ENCODE measurements at places on chromosomes 1 and 21.

DNA sequence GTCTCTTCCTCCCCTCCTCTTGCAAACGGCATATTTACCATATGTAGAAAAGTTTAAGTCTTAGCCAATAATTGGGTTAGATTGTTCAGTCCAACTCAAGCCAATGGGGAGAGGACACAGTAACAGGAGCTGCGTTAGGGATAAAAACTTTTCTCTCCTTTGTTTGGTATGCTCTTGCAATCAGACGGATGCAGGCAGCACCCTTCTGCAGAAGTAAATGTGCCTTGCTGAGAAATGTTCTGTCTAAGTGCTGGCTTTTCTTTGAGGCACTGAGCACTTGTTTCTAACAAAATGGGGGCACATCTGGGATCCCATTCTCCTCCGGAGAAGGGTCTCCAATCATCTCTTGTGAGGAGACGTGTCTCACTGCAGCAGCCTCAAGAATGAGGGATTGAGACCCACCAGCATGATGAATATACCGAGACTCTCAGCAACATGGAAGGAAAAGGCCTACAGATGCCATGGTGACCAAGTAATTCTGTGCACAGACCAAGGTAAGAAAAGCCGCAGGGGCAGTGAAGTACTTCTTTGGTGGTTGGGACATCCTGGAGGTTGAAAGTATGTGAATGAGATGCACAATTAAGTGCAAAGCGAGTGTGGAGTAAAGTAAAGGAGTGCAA, 20.7 kb upstream of the GNG4 start:
- no peak for DNase-seq

GRCh38 chr1:109259674-109260557, 10.6 kb downstream of the CELSR2 start:
- DNase-seq = no peak

GRCh38 chr1:223421025-223421424, 27.8 kb downstream of the CCDC185 start:
- DNase-seq = no peak

DNA sequence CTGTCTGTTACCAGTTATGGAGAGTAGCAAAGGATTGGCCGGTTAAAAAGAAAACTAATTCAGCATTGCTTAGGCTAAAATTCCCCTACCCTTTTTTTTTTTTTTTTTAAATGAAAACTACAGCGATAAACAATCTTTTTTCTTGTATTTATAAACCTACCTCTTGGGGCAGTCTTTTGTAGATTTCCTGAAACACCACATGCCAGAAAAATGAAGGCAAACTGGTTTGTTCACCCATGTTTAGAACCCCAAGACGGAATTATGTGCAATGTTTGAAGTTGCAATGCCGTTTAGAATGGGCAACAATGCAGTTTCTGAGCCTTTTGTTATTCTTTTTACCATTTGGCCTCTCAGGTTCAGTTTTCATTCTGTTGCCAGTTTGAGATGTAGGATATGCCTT, 59.1 kb downstream of the PRDM2 start:
- no peak for DNase-seq

- DNase-seq = no peak
These were observed 23.6 kb upstream of the EPS8L3 start for GRCh38 chr1:109787211-109787844.

- DNase-seq = no peak
These were observed 19.6 kb downstream of the TMCC2 start for GRCh38 chr1:205247130-205247921.

DNA sequence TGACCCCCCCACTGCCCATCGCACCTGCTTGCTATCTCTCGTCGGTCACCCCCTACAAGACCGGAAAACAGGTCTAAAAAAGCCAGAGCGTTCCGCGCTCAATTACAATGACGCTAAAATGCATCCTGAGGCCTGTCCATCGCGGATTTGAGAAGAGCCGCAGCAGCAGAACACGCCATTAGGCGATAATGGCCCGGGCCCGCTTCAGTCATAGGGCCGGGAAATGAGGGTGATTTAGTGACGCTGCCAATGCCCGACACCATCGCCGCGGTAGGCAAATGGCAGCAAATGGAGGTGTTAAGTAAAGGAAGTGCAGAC, 64.1 kb upstream of the SSX2IP start:
- DNase-seq = no peak

GRCh38 chr1:70360321-70360720, 5.8 kb upstream of the ANKRD13C start:
- DNase-seq = no peak

- no peak for DNase-seq
These were observed 199.1 kb downstream of the USP25 start for GRCh38 chr21:15928686-15929425.

GRCh38 chr1:25247829-25248754, 838 bp upstream of the RSRP1 start:
- no peak for DNase-seq

GRCh38 chr1:9128520-9129265, at the start of gene GPR157:
Gene GPR157, minus strand, starts transcription at chr1:9129102. Its CDS starts 75 bp downstream, at chr1:9129027.
- no peak for DNase-seq

GRCh38 chr21:34642211-34643075, 26.4 kb upstream of the CLIC6 start:
- no peak for DNase-seq

GRCh38 chr1:201882665-201883132, 6.0 kb upstream of the SHISA4 start:
- peak; percentile 46 for DNase-seq

- no peak for DNase-seq
These were observed 11.8 kb upstream of the PGD start for GRCh38 chr1:10386761-10387676.

GRCh38 chr1:25912076-25912831, 6.0 kb upstream of the STMN1 start:
- DNase-seq = peak; percentile 52

DNA sequence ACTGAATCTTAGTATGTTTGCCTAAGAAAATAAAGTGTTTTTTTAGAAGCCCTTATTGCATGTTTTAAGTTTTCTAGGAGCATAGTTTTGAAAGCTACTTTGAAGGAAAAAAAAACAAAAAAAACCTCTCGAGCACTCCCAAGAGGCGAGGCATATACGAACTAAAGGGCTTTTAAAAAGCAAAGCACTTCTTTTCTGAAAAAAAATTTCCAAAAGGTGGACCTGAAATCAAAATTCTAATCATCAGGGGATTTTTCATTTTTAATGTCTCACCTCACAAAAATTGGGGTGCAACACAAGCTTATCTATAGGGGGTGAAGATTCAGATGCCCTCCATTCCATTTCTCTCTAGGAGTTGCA, 594 bp downstream of the GLMN start:
- no peak for DNase-seq

DNA sequence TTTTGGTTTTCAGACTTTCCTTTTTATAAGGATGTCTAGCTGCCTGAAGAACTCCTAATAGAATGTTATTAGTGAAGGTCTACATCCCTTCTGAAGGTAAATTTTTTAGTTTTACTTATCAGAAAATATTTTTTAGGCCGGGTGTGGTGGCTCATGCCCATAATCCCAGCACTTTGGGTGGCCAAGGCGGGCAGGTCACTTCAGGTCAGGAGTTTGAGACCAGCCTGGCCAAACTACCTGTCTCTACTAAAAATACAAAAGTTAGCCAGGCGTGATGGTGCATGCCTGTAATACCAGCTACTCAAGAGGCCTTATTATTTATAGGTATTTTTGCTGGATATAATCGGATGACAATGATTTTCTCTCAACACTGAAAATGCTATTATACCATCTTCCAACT, 181.9 kb upstream of the KCNK2 start:
- DNase-seq = no peak

- DNase-seq = no peak
These were observed 67.9 kb downstream of the S100B start for GRCh38 chr21:46537026-46537425.

DNA sequence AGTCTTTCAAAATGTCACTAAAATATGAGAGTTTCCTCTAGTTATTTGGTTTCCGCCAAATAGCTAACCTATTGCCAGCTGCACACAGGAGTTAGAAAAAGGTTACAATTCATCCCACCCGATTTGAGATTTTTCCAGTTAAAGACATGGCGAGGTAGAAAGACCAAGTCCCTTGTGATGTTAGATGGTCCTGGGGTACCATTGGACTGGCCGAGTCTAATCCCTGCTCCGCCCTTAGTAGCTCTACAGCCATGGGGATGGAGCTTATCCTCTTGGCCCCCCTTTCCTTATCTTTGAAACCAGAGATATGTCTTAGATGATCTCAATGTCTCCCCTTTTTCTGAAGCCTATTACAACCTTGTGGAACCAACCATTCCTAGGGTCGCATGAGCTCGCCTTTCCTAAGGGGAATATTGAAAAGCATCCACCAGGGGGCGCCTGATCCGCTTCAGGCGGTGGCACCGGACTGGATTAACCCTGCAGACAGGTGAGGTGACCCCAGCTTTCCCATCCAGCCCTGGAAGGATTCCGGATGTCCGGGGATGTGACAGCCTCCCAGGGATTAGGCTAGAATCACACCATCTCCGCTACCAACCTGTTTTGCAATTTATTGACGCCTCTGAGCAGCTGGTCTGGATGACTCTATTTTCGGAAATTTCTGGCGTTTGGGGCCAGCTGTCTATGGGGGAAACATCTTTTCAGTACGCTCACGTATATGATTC, 68.3 kb upstream of the SIM2 start:
- DNase-seq = no peak

GRCh38 chr1:168362991-168363390, 82.3 kb downstream of the TBX19 start:
- no peak for DNase-seq

DNA sequence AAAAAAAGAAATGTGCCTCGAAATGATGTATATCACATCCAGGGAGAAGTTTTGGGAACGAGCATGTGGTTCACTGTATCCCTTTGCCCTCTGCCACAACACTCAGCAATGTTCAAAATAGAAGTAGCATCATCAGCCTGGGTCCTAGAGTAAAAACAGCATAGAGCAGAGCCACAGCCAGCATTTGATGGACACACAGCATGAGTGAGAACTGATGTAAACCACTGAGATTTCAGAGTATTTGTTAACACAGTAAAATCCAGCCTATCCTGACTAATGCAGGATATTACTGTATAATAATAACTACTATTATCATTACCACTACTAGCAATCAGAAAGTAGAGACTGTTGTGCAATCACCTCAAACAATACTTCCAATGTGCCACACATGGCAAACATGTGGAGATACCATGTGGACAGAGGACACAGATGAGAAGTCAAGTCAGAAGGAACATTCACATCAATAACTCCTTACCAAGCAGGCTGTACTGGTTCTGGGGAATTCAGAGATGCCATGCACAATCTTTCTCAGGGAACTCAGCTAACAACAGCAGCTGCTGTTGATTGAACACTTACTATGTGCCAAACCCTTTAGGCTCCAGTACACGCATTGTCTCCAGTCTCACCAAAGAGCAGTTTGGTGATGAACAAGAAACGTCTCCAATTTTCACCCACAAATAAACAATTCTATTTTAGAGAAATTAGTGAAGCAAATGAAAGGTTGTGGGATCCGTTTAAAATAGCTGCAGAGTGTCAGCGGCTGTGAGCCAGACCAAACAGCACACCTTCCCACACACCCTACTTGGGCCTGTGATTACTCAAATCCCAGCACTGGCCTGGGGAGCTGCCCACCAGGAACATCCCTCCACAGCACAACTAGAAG, 16.6 kb upstream of the GFI1 start:
- DNase-seq = no peak

GRCh38 chr21:46171996-46172862, 12.0 kb downstream of the SPATC1L start:
- DNase-seq = no peak

- DNase-seq = no peak
These were observed at the start of gene ZYG11A for GRCh38 chr1:52842643-52843310. Gene ZYG11A, plus strand, starts transcription at chr1:52842760. Its CDS starts 124 bp downstream, at chr1:52842884.

GRCh38 chr1:24795236-24795635, 50.0 kb downstream of the CLIC4 start:
- no peak for DNase-seq

- DNase-seq = no peak
These were observed 18.2 kb downstream of the RRP15 start for GRCh38 chr1:218303176-218303879.

GRCh38 chr1:45304311-45305081, 22.2 kb upstream of the HPDL start:
- no peak for DNase-seq

DNA sequence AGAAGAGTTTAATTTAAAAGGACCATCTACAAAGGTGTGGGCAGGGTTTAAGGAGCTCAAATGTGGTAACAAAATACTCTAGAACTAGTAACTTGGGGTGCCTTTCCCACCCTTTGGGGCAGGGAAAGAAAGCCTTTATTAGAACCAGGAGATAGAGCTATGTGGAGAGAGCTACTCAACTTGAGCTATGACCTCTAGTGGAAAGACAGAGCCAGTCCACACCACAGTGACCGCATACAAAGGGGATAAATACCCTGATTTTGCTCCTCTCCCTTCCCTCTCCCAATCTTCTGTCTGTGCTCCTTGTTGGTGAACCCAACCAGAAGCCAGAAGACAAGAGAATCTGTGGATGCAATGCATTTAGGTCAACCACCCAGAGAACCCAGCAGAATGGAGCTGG, 54.4 kb upstream of the JAK1 start:
- no peak for DNase-seq

GRCh38 chr1:18057623-18058022, 50.0 kb upstream of the IGSF21 start:
- DNase-seq = no peak

DNA sequence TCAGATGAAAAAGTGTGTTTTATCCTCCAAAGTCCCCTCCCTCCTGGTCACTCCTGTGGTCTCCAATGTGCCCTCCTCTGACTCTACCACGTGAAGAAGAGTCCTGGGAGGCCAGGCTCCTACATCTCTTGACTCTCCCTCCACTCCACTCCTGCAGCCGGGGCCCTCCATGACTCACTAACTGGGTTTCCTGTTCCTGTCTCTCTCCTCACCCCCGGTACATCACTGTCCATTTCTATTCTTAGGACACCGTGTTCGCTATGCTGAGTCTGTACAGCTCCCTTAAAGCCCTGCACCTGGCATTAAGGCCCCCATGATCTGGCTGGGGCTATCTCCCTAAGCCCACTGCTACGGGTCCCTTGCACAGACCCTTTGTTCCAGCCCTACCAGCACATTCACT, 93.4 kb downstream of the BCAR3 start:
- DNase-seq = no peak

DNA sequence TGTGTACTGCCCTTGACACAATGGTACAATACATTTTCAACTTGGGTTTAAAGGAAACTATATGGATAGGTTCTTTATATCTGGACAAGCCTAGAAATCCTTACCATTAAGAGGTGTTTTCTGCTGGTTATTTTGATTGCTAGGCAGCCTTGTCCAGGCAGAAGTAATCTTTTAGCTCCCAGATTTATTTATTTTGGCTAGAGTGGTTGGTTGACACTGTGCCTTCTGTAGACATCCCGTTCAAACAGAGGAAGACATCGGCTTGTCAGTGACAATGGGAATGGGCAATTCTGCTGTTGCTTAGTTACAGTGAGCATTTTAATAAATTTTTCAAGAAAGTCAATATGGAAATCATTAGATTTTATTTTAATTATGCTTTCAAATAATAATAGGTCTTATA, 138.8 kb downstream of the VPS13D start:
- no peak for DNase-seq

- no peak for DNase-seq
These were observed 203.9 kb upstream of the CACYBP start for GRCh38 chr1:174795806-174796205.

GRCh38 chr1:32073299-32074229, 825 bp downstream of the TMEM39B start:
- no peak for DNase-seq
